ENCODE measurements at places on chromosomes 7 and 10.

DNA sequence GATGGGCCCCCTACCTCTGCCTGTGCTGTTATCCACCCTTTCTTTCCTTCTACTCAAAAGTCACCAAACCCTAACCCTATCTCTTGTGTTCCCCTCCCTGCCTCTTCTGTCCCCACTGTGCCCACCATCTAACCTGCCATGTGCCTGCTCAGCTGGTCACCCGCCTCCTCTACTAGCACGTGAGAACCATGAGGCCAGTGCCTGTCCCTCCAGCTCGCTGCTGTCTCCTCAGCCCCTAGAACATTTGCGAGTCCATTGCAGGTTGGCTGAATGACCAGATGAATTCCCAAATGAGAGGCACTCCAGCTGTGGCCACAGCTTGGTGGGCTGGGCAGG lies 129.0 kb downstream of the ARHGAP22 start:
- no peaks in the 10 kb centered on the region for H3K27me3 ChIP-seq
- no peak overlapping the region for H3K27ac ChIP-seq
- no peak for DNase-seq
- H3K4me3 ChIP-seq, result no peak overlapping the region

DNA sequence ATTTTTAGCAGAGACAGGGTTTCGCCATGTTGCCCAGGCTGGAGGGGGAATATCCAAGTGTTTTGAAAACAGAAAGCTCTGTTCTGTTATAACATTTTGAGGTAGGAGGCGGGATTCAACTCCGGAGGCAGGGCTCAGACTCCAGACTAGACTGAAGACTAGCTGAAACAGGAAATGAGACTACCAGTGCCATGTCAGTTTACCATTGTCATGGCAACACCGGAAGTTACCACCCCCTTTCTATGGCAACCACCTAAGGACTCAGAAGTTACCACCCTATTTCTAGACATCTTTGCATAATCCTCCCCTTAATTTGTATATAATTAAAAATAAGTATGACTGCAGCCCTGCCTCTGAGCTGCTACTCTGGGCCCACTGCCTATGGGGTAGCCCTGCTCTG lies 1069.1 kb upstream of the AUTS2 start:
- no peak overlapping the region for H3K4me3 ChIP-seq
- H3K27ac ChIP-seq, result no peak overlapping the region
- no peaks in the 10 kb centered on the region for H3K4me1 ChIP-seq
- H3K27me3 ChIP-seq, result no peaks in the 10 kb centered on the region
- H3K36me3 ChIP-seq, result no peaks in the 10 kb centered on the region

DNA sequence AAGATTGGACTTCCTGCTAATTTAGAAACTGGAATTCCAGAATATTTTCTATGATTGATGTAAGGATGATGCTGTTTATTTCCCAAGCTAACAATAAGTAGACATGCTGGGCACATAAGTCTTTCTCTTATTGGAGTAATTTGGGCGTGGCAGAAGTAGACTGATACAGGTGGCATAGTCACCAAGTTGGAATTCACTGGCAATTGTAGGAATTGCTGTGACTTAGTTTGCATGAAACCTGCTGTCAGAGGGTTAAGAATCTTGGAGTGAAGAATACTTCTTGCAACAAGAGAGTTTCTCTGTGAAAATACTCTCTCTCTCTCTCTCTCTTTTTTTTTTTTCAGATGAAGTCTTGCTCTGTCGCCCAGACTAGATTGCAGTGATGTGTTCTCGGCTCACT lies 569.7 kb downstream of the REEP3 start:
- no peak overlapping the region for H3K27ac ChIP-seq
- no peaks in the 10 kb centered on the region for H3K36me3 ChIP-seq
- no peaks in the 10 kb centered on the region for H3K27me3 ChIP-seq
- DNase-seq, result no peak
- H3K4me1 ChIP-seq, result no peaks in the 10 kb centered on the region

GRCh38 chr10:94279835-94280709 lies 82.7 kb downstream of the NOC3L start:
- no peaks in the 10 kb centered on the region for H3K27me3 ChIP-seq
- H3K4me1 ChIP-seq, result no peaks in the 10 kb centered on the region
- no peak overlapping the region for H3K27ac ChIP-seq
- peak; percentile 46 for DNase-seq
- no peaks in the 10 kb centered on the region for H3K36me3 ChIP-seq

DNA sequence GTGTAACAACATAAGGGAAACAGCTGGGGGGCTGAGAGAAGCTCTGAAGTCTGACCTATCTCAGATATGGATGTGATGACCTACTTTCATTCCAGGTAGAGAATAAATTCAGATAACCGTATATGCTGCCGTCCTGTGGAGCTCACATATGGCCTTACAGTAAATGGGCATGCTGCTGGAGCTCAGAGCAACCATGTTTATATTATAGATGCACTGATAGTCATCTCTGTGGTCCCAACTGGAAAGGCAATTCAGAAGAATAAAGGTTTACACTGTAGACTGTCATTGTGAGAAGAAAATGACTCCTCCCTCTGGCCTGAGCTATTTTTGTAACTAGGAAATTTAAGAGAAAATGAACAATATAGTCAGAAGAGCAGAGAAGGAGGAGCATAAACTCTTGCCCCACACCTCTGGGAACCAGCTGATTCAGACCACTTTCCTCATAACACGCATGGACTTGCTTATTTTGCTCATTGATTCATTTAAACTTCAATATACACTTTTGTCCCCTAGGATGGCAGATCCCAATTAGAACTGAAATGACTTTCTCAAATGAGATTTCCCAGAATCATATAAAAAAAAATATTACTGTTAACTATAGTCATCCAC lies 69.9 kb upstream of the NXPH1 start:
- H3K27ac ChIP-seq, result no peak overlapping the region
- no peak overlapping the region for H3K4me3 ChIP-seq
- no peaks in the 10 kb centered on the region for H3K27me3 ChIP-seq
- H3K4me1 ChIP-seq, result no peaks in the 10 kb centered on the region

DNA sequence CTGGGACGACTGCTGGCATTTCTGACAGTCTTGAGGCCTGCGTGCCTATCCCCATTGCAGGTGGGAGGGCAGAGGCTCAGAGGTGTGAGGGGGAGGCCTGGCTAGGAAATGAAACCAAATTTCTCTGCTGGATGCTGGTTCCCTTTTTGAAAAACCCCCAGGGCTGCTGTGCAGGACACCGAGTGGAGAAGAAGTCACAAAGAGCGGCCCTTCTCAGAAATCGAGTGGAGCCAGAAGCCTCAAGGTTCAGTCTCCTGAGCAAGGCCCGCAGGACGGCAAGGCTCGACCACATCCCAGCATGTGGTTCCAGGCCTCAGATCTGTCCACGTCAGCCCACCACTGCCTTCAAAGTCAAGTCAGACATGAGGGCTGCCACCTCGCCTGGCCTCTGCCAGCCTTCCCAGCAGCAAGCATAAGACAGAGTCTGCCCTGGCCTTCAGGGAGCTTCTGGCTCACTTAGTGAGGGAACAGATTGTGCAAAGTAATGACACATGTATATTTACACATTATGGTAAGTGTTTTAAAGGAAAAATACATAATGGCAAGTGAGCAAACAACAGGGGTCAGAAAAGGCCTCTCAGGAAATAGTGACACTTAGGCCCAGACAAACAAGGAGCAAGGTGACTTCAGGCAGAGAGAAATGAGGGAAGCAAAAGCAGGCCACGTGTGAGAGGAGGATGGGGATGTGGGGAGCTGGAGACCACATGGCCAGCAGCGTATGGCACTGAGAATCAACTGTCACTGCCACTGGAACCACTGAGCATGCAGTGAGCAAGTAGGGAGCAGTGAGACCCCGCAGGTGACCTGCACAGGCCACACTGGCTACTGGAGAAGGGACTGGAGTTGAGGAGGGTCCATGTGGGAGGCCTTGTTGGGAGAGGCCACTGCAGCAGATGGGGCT lies 86.7 kb downstream of the ARHGAP22 start:
- H3K36me3 ChIP-seq, result no peaks in the 10 kb centered on the region
- no peak for DNase-seq
- no peak overlapping the region for H3K27ac ChIP-seq
- H3K4me3 ChIP-seq, result no peak overlapping the region

- H3K4me3 ChIP-seq, result no peak overlapping the region
- no peak overlapping the region for H3K27ac ChIP-seq
- H3K4me1 ChIP-seq, result no peaks in the 10 kb centered on the region
Measured at GRCh38 chr7:104366390-104366789, 38.0 kb downstream of the LHFPL3 start.

DNA sequence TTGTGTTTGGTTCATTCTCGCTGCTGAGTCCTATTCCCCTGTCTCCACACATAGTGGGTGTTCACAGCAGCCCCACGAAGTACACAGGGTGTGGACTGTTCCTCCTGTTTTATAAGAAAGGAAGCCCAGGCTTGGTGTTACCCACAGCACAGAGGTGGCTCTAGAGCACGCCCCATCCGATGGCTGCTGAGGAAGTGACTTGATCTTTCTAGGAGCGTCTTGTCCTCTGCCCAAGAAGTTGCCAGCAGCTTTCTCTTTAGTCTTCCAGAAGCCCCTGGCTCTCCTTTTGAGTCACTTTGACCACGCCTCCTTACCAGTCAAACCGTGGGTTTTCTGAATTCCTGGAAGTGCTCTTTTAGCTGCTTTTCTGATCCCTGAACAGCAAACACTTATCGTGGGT lies 94.0 kb downstream of the GRK5 start:
- peak overlapping the region; percentile 58 for H3K27ac ChIP-seq
- H3K4me1 ChIP-seq, result peaks cover 14% of the 10 kb centered on the region
- H3K36me3 ChIP-seq, result no peaks in the 10 kb centered on the region
- no peak overlapping the region for H3K4me3 ChIP-seq

- H3K36me3 ChIP-seq, result no peaks in the 10 kb centered on the region
- no peak overlapping the region for H3K4me3 ChIP-seq
- DNase-seq, result no peak
- no peaks in the 10 kb centered on the region for H3K4me1 ChIP-seq
Measured at GRCh38 chr7:117630501-117630900, 150.7 kb downstream of the CFTR start.

GRCh38 chr7:68904630-68905029 lies 693.6 kb upstream of the AUTS2 start:
- H3K36me3 ChIP-seq, result no peaks in the 10 kb centered on the region
- no peak overlapping the region for H3K27ac ChIP-seq
- no peaks in the 10 kb centered on the region for H3K4me1 ChIP-seq
- H3K4me3 ChIP-seq, result no peak overlapping the region

GRCh38 chr10:73061743-73062142 lies 34.9 kb downstream of the P4HA1 start:
- H3K4me3 ChIP-seq, result no peak overlapping the region
- no peaks in the 10 kb centered on the region for H3K27me3 ChIP-seq
- no peaks in the 10 kb centered on the region for H3K36me3 ChIP-seq
- DNase-seq, result no peak
- peaks cover 5% of the 10 kb centered on the region for H3K4me1 ChIP-seq

DNA sequence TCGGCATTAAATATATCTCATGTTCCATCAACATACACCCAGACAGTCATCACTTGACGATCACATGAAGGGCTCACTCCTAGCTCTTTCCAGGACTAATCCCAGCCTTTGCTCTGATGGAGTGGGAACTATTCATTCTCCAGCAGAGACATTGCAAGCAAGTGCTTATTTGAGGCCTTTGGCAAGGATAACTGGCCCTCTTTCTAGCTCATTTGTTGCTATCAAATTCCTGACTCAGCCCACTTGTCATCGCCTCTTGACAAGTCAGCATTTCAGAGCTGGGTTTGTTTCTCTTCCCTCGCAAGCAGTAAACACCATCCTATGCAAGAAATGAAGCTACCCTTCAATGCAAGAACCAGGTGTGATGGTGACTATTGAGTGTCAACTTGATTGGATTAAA lies 1165.7 kb upstream of the AUTS2 start:
- no peak overlapping the region for H3K4me3 ChIP-seq
- H3K27ac ChIP-seq, result no peak overlapping the region
- H3K27me3 ChIP-seq, result no peaks in the 10 kb centered on the region
- H3K4me1 ChIP-seq, result no peaks in the 10 kb centered on the region
- DNase-seq, result no peak

DNA sequence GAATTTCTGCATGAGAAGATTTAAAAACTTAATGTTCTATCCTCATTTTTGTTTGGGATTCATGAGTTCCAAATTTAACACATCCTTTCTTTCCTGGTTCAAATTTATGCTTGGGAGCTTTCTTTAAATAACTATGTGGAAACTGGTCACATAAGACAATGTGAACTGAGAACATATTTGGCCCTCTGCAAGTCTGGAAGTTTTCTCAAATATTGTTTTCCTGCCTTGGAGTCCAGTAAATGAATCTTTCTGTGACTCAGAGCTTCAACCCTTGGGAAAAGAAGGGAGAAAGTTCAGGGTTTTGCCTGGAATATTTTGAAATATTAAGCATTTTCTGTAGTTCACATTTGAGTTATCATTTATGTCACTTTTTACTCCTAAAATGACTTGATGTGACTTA lies 559.0 kb upstream of the NRP1 start:
- DNase-seq, result no peak
- no peak overlapping the region for H3K27ac ChIP-seq
- no peak overlapping the region for H3K4me3 ChIP-seq
- no peaks in the 10 kb centered on the region for H3K4me1 ChIP-seq
- no peaks in the 10 kb centered on the region for H3K36me3 ChIP-seq

- H3K27me3 ChIP-seq, result no peaks in the 10 kb centered on the region
- no peak overlapping the region for H3K4me3 ChIP-seq
- no peak overlapping the region for H3K27ac ChIP-seq
- H3K4me1 ChIP-seq, result no peaks in the 10 kb centered on the region
Measured at GRCh38 chr7:82714883-82715282, 271.3 kb upstream of the CACNA2D1 start.

- no peak overlapping the region for H3K27ac ChIP-seq
- H3K36me3 ChIP-seq, result no peaks in the 10 kb centered on the region
- no peaks in the 10 kb centered on the region for H3K27me3 ChIP-seq
Measured at GRCh38 chr7:99824091-99824490, 3.7 kb upstream of the CYP3A43 start.

- no peak for DNase-seq
- H3K27ac ChIP-seq, result no peak overlapping the region
- no peak overlapping the region for H3K4me3 ChIP-seq
- no peaks in the 10 kb centered on the region for H3K27me3 ChIP-seq
Measured at GRCh38 chr7:149154056-149154455, 6.8 kb downstream of the ZNF398 start.

DNA sequence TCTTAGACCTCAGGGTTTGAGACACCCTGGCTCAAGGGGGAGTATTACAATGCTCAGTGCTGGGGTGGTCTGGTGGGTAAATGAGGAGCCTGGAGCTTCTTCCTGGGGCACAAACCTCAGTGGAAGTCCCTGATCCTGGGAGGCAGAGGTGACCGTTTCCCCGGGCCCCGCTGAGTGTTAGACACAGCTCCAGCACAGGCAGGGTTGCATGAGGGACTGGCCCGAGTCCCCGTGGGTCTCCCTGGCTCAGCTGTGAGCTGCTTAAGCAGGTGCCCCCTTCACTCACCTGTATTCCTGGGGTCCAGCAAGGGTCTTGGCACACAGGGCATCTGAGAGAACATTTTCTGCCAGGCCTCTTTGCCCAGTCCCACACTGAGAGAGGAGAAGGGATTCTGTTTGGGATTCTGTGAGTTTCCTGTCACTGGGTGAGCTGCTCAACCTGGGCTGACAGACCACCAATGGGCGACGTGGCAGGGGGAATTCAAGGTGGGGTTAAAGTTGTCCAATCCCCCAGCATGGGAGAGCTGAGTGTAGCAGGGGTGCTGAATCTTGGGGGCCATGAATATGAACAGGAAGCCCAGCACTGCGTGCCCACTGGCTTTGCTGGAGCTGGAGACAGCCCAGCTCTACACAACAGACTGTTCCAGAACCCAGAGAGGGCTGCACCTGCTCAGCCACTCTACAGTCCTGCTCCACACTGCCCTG lies 29.9 kb downstream of the DDIT4 start:
- no peaks in the 10 kb centered on the region for H3K36me3 ChIP-seq
- H3K4me3 ChIP-seq, result no peak overlapping the region
- DNase-seq, result no peak
- H3K27ac ChIP-seq, result no peak overlapping the region

- no peak for DNase-seq
- no peaks in the 10 kb centered on the region for H3K36me3 ChIP-seq
- no peak overlapping the region for H3K27ac ChIP-seq
- H3K4me3 ChIP-seq, result no peak overlapping the region
- no peaks in the 10 kb centered on the region for H3K4me1 ChIP-seq
- H3K27me3 ChIP-seq, result no peaks in the 10 kb centered on the region
Measured at GRCh38 chr7:142886866-142887265, 1.3 kb upstream of the TRPV6 start.

Measured in transverse colon (tissue), 4 donors.